GM23248 (cell line): ENCODE measurements at places on chromosomes 5 and 9.

DNA sequence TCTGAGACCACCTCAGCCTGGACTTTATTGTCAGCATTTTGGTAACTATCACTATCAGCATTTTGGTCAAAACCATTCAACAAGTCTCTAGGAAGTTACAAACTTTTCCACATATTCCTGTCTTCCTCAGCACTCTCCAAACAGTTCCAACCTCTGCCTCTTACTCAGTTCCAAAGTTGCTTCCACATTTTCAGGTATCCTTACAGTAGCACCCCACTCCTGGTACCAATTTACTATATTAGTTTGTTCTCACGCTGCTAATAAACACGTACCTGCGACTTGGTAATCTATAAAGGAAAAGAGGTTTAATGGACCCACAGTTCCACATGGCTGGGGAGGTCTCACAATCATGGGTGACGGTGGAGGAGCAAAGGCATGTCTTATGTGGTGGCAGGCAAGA, 551.3 kb downstream of the DMRTA1 start:
- no peak overlapping the region for H3K27ac ChIP-seq
- H3K4me1 ChIP-seq, result no peaks in the 10 kb centered on the region
- no peak overlapping the region for H3K4me3 ChIP-seq
- no peaks in the 10 kb centered on the region; the same call in none of the 2 replicates for H3K27me3 ChIP-seq
- no peak for DNase-seq

- H3K27ac ChIP-seq, result no peak overlapping the region
- no peaks in the 10 kb centered on the region for H3K36me3 ChIP-seq
- no peak for DNase-seq
- H3K27me3 ChIP-seq, result peaks cover 19% of the 10 kb centered on the region; the same call in 1 of the 2 replicates
- H3K4me3 ChIP-seq, result no peak overlapping the region
- no peaks in the 10 kb centered on the region for H3K4me1 ChIP-seq
These were observed 220.9 kb upstream of the DAP start for GRCh38 chr5:10981932-10982331.

- peaks cover 12% of the 10 kb centered on the region for H3K36me3 ChIP-seq
- H3K27me3 ChIP-seq, result no peaks in the 10 kb centered on the region
- DNase-seq, result peak; percentile 75
- no peak overlapping the region for H3K4me3 ChIP-seq
- no peak overlapping the region for H3K27ac ChIP-seq
- peaks cover 6% of the 10 kb centered on the region; the same call in 1 of the 2 replicates for H3K4me1 ChIP-seq
These were observed 3.2 kb upstream of the BAAT start for GRCh38 chr9:101387871-101388506.

- H3K27me3 ChIP-seq, result no peaks in the 10 kb centered on the region; the same call in 1 of the 2 replicates
- no peak overlapping the region for H3K27ac ChIP-seq
- no peak overlapping the region for H3K4me3 ChIP-seq
These were observed 271.0 kb downstream of the DNAH5 start for GRCh38 chr5:13673511-13673910.
